ENCODE measurements at places on chromosomes 5 and 9. TPM values are rescaled to one million over a fixed set of nuclear protein-coding genes. Genes with fewer than 3 reads are reported as not detected.
A peak's percentile ranks its signal among the peaks of the same experiment; 100 is the strongest.

DNA sequence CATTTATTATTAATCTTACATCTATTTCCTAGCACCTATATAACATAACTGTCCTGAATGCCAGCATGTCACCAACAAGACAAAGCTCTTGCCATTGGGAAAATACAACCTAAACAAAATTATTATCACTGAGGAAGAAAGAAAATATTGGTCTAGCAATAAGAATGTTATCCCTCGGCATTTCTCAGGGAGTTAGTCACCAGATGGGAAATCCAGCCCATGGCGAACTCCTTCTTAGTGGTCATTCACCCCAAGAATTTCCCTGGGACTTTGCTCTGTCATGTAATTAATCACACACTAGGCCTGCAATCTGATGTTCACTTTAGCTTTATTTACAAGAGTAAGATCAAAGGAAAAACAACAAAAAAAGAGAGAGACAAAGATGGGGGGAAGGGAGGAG is 56.1 kb upstream of the TAS2R1 start:
- no peak for DNase-seq

- DNase-seq = no peak
These were observed 125.1 kb upstream of the KLF9 start for GRCh38 chr9:70539526-70539925.

- no peak for DNase-seq
These were observed 146.5 kb downstream of the PPP2R2B start for GRCh38 chr5:146731909-146732659.

GRCh38 chr5:28046596-28046995 is 1008.2 kb upstream of the CDH9 start:
- no peak for DNase-seq

GRCh38 chr9:11235061-11235460 is 622.3 kb upstream of the PTPRD start:
- no peak for DNase-seq

- peak; percentile 80 for DNase-seq
These were observed 614 bp upstream of the HOMER1 start for GRCh38 chr5:79514391-79515105.

IFNB1 gene
- total RNA-seq = not detected

TTC16 gene
- 0.41 TPM for total RNA-seq

- no peak for DNase-seq
These were observed 696.2 kb upstream of the WWC1 start for GRCh38 chr5:167595196-167595595.

ARSB gene
- total RNA-seq = 10.8 TPM

DBH gene
- 1.2 TPM for total RNA-seq

- no peak for DNase-seq
These were observed 52.1 kb upstream of the FSTL4 start for GRCh38 chr5:133664422-133664821.

DNA sequence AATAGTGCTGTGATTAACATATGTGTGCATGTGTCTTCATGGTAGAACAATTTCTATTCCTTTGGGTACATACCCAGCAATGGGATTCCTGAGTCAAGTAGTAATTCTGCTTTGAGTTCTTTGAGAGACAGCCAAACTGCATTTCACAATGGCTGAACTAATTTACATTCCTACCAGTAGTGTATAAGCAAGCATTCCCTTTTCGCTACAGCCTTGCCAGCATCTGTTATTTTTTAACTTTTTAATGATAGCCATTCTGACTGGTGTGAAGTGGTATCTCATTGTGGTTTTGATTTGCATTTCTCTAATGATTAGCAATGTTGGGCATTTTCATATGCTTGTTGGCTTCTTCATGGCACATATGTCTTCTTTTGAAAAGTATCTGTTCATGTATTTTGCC is 308.5 kb downstream of the ARRDC3 start:
- DNase-seq = no peak

PCDHGA2 gene
- total RNA-seq = 0.15 TPM

GLDC gene
- not detected for total RNA-seq

Measured in naive thymus-derived CD4-positive, alpha-beta T cell (primary cell).